ENCODE measurements at places on chromosomes 13 and 19. TPM values are rescaled to one million over a fixed set of nuclear protein-coding genes. Genes with fewer than 3 reads are reported as not detected.

The CDC37 gene
- 78.8 TPM for polyA plus RNA-seq

The JUNB gene
- 955 TPM for polyA plus RNA-seq

The BRME1 gene
- not detected for polyA plus RNA-seq

The PNMA8B gene
- polyA plus RNA-seq = not detected

The DIRAS1 gene
- 0.64 TPM for polyA plus RNA-seq

Data from IgD-negative memory B cell (primary cell).